CD4-positive, alpha-beta T cell treated with Interleukin-1 beta for 1 hour (primary cell): ENCODE measurements at places on chromosomes 3 and 15.

- DNase-seq: no peak
Observed at GRCh38 chr3:44476181-44476611, 1.3 kb downstream of the ZNF445 start.

DNA sequence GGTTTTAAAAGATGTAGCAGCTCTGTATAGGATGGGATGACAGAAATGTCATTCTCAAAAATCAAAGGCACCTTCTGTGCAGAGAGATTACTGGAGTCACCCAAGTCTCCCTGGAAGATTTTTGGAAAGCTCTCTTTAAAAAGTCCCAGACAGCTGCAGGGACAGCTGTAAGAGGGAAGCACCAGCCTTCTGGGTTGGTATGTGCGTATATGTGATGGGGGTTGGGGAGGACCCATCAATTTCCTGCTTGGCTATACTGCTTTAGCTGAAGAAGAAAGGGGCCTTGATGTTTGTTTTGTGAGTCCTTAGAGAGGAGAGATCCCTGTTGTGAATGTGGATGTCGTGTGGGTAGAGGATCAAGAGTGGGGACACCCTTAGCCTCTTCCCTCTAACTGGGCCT, 5.4 kb upstream of the SEC11A start:
- DNase-seq: peak; percentile 17

- no peak for DNase-seq
Observed at GRCh38 chr3:24390169-24391130, 104.2 kb downstream of the THRB start.

- DNase-seq: no peak
Observed at GRCh38 chr15:50594311-50594710, 47.8 kb upstream of the USP50 start.

DNA sequence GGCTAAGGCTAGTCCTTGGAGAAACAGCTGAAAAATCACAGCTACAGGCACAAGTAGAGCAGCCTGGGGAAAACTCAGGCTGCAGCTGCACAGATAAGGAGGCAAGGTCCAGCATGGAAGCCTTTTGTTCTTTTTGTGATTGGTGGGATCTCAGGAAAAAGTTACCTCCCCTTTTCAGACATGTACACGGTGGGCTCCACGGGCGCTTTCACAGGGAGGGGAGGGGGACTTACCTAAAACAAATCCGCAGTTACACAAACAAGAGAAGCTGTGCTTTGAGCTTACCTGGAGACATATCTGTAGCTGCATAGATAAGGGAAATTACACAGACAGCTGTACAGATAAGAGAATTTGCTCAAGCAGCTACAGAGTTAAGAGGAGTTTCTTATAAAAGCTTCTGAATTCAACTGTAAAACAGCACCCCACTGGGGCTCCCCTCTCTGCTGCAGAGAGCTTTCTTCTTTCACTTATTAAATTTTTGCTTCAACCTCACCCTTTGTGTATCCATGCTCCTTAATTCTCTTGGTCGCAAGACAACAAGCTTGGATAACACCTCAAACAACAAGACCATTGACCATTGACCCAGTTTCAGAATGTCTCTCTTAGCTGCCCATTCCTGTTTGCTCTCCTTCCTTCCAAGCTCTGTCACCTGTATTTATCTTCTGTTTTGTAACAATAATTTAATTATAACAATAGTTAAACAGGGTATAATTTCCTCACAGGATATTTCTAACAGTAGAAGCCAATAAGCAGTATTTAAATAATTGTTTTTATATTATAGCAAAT, 10.9 kb upstream of the CD200 start:
- no peak for DNase-seq

GRCh38 chr3:144160627-144161026, 189.0 kb downstream of the DIPK2A start:
- no peak for DNase-seq

DNA sequence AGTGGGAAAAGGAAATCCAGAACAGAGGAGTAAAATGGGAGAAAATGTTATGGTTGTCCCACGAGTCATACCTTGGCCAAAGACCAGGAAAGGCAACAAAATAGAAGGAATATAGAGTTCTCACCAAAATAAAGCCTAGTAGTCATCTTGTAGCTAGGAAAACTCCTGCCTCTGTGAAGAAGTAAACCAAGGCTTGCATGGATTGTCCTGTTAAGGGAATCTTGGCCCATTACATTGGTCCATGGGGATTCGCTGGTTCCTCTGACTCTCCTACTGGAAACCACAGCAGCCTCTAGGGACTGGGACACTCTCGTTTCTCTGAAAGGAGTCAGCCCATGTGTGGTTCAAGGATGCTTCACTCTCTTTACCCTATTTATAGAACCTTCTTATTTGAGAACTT, 62.9 kb upstream of the FNDC3B start:
- DNase-seq: no peak

DNA sequence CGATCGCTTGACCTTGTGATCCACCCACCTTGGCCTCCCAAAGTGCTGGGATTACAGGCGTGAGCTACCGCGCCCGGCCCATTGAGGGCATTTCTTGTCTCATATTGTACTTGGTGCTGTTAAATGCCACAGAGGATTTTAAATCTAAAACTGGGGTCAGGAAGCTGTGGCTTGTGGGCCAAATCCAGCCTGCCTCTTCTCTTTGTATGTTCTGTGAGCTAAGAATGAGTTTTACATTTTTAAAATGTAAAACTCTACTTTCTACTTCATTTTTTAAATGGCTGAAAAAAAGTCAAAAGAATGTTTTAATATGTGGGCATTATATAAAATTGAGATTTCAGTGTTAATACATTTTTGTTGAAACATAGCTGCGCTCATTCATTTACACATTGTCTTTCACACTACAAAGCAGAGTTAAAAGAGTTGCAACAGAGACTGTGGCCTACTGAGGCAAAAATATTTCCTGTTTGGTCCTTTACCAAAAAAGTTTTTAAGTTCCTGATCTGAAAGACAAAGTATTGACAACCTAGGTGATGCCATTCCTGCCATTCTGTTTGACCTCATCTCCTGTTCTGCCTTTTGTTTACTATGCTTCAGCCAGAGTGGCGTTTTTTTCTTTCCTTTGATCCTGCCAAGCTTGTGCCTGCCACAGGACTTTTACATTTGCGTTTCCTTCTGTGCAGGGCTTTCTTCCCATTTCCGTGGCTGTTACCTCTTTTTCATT, 50.4 kb downstream of the PDCD6IP start:
- DNase-seq: peak; percentile 2

- DNase-seq: no peak
Observed at GRCh38 chr3:184461219-184461618, 81.4 kb downstream of the CHRD start.

GRCh38 chr3:117118604-117119003, 409.0 kb downstream of the TUSC7 start:
- no peak for DNase-seq

DNA sequence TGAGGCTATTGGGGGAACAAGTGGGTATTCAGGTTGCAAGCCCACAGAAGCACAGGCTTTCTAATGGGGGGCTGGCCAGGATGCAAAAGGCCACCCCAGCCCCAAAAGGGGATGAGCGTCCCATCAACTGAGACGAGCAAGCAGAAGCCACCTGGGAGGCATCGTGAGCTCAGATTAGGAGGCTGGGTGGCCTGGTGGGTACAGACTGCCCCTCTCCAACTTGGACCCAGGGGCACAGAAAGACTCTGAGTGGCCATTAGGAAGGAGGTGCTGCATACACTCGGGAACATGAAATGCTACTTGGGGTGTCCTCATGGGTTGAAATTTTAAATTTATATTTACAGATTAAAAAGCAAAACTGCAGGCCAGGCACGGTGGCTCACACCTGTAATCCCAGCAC, 29.1 kb downstream of the SLC41A3 start:
- no peak for DNase-seq

GRCh38 chr15:60411774-60412425, 14.1 kb upstream of the ANXA2 start:
- no peak for DNase-seq

- no peak for DNase-seq
Observed at GRCh38 chr3:121063628-121064027, 155.6 kb downstream of the STXBP5L start.

GRCh38 chr3:154552338-154552737, 122.3 kb upstream of the GPR149 start:
- no peak for DNase-seq

DNA sequence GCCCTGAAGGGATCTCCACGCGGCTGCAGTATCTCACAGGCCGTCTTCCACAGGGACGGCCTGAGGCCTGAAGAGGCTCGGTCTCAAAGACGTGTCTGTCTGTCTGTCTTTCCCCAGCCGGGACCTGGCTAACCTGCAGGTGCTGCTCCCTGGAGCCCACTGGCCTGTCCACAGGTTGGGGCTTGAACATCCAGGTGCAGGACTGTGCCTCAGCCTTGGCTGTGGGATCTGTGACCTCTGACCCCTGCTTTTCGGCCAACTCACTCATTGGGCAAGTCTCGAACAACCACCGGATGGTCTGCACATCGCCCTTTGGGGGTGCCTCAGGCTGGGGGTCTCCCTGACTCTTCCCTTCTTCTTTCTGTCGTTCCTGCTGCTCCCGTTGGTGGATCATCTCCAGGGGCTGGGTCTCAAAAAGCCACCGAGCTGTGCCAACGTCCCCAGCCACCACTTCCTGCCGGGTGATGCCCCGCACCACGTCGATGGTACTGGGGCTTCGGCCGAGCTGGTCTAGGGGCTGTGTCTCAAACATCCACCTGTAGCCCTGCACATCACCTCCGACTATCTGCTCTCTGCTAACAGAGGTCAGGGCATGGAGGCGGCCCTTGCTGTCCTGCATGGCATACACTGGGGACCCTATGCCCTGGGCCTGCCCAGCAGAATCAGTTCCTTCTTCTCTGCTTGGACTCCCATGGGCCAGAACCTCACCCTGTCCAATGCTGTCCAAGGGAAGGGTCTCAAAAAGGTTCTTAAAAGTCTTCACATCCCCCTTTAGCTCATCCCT, 4.8 kb downstream of the XIRP1 start:
- DNase-seq: no peak

GRCh38 chr3:128971421-128972100, 22.3 kb downstream of the CFAP92 start:
- no peak for DNase-seq

DNA sequence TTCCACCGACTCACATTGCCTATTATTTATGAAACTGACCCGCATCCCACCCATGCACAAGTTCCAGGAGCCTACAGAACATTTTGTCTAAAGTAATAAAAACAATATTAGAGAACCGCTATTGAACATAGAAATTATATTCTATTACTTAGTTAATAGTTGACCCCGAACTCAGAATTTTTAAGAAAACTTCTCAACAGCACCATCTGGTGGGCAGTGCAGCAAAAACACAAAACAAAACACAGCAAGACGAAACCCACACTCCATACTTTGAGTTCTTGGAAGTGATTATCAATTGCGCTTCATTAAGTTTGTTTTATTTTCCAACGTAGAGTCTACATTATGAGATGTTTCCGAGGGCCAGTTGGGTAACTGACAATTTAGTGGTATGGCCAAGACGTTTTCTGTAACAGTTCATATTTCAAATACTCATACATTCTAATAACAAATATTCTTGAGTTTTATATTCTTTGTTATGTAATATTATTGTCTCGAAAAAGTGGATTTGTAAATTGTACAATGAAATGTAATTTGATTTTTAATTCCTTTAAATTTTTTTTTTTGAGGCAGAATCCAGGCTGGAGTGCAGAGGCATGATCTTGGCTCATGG, 24.0 kb upstream of the C3orf70 start:
- DNase-seq: peak; percentile 20

- DNase-seq: no peak
Observed at GRCh38 chr3:58416191-58416590, 17.4 kb downstream of the PDHB start.

DNA sequence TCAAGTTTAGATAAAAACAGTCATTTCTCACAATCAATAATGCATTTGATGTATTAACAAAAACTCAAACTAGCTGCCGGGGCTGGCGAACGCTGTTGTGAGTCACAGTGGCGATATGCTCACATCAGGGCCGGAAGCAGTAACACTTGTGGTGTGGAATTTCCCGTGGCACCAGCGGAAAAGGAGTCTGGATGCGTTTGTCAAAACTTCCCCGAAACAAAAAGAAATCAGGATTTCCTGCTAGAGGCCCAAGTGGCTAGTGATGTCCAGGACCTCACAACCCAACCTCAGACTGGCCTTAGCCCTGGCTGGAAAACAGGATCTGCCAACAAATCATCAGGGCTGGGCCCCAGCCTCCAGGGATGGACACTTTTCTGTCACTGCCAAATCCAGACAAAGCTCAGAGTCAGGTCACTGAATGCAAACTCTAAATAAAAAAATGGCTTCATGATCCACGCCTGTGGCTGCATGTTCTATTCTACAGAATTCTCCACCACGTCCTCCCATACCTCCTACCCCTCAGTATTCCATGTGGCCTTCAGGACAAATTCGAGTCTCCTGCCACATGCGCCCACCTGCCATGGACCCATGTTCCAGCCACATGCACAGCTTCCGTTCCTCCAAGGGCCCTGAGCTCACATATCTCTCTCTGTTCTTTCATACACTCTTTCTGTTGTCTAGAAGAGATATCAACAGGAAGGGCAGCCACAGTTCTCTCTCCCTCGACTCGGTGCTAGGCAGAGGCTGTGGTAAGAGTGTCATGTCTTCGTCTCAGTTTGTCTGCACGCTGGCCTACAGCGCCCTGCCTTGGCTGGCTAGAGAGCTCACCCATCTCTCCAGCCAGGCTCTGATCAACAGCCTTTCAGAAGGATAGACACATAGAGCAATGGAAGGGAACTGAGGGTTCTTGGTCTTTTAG, 35.4 kb downstream of the EHD4 start:
- peak; percentile 85 for DNase-seq

DNA sequence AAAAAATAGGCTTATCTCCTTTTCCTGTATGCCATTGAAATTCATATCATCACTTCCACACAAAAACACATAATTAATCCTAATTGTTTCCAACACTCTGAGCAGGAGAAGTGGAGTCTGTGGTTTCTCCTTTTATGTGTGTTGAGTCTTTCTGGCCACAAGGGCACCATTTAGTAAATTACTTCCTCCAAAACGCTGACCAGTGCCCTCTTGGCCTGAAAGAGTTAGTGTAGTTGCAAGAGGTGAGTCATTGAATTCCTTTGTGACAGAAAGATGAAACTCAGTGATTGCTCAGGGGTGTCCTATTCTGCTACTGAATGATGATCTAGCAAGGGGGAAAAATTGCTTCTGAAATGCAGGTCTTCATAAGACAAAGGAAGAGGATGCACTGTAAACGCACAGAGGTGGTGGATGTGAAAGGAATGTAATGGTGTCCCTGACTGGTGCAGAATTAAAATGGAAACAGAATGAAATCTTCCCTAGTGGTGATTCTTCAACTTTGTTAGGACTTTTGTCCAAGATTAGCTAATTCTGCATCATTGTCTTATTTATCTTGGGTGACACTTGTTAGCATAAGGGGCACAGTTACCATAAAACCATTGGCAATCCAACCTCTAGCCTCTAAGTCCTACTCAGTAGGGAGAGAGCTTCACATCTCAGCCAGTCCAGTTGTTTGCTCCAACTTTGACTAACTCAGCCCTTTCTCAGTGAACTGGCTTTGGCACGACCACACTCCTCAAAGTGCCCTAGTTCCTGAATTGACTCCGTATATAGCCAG, 208.4 kb upstream of the NANOGP8 start:
- DNase-seq: no peak
